ENCODE measurements at places on chromosomes 16 and 17.

GRCh38 chr17:27494192-27495091, 38.2 kb downstream of the KSR1 start:
- DNase-seq, result no peak

- DNase-seq, result no peak
Measured at GRCh38 chr17:19363460-19364035, 1.0 kb upstream of the B9D1 start.

- DNase-seq, result no peak
Measured at GRCh38 chr17:45171338-45172231, 9.9 kb downstream of the HEXIM2 start.

DNA sequence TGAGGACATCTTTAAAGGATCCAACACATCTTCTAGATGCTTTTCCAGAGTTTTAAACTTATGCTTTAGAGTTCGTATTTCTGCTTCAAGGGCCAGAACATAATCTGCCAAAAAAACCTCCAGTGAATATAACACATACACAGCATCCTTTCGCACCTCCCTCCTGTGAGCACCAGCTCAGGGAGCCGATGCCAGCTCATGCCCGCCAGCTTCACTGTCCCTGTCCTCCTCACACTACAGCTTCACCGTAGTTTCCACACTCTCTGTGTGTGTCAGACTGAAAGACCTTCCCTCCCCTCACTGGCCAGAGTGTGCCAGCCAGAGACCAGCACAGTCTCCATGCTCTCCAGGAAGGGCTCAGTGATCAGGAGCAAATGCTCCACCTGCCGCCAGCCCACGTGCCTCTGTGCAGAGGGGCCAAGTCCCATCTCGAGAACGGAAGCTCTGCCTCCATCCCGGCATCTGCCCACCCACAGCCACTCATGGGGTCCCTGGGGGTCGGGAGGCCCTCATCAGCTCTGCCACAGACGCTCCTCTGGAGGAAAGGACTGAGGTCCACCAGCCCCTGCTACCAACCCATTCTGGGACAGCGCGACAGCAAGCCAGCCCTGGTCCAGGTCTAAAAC, 40.8 kb downstream of the CCDC57 start:
- no peak for DNase-seq

- no peak for DNase-seq
Measured at GRCh38 chr17:64412944-64413381, 22.3 kb upstream of the PECAM1 start.

DNA sequence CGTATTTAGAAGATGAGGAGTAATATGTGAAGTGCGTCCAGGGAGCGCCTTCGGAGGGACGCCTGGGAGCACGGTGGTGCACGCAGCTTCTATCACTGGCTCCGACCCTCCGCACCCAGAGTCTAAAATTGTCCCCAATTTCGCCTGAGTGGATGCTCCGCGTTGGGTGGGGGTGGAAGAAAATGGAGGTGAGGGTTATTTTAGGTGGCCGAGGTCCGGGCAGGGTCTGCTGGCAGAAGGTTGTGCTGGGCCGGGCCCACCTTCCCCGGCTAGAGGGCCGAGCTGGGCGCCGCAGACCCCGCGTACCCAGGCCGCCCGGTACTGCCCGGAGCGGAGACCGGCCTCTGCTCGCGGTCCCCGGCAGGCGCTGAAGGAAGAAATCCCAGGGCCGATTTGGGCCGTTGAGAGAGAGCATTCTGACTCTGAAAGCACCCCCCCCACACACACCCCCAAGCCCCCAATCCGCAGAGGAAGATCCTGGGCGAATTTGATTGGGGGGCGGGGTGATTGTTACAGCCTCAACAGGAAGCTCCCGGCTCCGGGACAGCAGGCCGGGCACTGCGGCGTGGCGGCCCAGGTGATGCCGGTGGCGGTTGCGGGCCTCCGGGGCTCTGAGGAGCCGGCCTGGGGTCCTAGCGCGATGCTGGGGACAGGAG, 3.0 kb downstream of the BAHCC1 start:
- DNase-seq, result no peak

GRCh38 chr16:28063591-28064061, at the start of gene GSG1L:
Gene GSG1L (minus strand): TSS chr16:28063714. CDS start chr16:28063424, 290 bp downstream.
- peak; percentile 47 for DNase-seq

DNA sequence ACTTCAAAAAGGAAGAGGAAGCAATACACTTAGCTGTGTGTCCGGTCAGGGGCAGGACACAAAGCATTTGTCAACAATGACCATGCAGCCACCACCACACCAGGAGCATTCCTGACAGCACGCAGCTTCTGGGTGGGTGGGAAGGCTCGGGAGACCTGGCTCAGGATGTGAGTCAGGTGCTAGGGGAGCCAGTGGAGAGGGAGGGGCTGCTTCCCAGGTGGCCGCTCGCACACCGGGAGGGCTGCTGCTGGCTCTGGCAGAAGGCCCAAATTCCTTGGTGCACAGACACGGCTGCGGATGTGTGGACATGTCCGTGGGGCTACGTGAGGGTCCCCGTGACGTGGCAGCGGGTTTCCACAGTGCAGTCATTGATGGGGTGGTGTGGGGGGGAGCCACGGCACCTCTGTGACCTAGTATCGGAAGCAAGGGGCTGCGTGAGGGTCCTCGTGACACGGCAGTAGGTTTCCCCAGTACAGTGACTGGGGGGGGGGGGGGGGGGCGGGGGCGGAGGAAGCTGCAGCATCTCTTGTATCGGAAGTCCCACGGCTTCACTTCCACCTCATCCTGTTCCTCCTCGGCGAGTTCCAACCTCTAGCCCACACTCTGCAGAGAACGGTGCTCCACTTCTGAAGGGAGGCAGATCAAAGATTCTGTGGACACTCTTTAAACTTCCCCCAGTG, 112.8 kb downstream of the ZNF778 start:
- DNase-seq, result no peak

- no peak for DNase-seq
Measured at GRCh38 chr17:21037117-21037803, 5.6 kb downstream of the USP22 start.

DNA sequence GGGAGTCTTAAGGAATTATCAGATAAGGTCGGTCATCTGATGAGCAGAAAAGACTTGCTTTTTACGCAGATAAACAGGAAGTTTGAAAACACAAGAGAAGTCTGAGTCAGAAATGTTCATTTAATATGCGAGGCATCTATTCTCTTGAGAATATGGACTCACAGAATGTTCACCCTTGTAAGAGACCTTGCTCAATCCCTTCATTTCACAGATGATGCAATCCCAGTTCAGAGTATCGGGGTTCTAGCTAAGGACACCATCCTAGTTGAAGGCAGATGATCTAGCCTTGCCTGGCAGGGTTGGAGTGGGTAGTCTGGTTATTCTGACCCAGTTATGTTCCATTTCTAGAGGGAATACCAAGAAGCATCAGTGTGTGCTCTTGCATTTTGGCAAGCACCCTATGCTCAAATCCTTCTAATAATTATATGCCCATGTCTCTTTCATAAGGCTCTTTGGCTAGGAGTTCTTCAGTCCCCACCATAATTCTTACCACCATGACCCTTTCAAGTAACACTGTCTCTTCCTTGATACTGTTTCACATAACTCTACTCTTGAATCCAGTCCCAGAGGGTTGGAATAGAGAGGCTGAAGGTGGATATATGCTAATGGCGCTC, 42.5 kb downstream of the YPEL2 start:
- DNase-seq, result no peak

DNA sequence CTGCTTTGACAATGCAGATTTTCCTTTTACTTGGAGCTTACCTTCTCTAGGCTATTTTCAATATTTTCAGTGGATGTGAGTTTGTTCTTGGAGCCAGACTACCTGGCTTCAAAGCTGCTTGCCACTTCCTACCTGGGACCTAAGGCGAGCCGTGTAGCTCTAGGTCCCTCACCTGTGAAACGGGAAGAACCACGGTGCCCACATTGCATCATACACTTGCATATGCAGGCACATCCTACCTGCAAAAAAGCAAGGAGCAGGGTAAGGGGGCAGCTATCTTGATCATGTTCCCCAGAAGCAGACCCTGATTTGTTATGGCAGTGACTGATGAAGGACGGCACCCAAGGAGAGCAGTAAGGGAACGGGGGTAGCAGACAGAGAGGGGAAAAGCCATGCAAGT, 27.0 kb upstream of the MPRIP start:
- no peak for DNase-seq

- DNase-seq, result no peak
Measured at GRCh38 chr16:68651136-68651535, 6.0 kb downstream of the CDH3 start.

DNA sequence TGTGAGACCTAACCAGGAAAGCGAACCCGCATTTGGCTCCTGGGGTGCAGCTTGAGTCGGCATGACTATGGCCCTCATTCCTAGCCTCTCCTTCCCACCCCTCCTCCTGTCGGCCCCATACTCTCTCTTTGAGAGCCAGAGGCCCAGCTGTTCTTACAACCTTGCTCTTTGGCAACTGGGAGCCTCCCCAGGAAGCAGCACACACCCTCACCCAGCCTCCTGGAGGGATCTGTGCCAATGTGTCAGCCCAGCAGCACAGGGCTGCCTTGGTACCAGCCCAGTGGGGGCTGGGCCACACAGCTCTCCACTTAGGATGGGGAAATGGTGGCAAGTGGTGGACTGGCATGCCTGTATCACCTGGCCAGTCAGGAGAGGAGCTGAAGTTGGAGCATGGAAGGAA, 70.3 kb upstream of the LGALS9 start:
- DNase-seq, result no peak

DNA sequence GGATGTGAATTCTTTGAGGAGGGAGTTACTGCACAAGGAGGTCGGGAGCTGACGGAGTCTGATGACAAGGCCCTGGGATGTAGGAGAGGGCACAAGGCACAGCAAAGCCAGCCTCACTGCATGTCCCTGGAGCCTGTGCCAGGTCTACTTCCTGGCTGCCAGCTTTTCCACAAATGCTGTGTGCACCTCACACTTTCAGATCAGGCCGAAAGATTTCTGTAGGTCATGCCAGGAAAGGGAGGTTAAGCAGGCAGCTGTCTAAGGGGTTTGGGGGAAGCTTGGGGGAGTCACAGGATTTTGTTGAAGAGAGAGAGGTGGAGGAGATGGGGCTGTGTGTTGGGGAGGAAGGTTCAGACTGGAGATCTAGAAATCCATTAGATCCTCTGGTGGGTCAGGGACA, 792.5 kb downstream of the KCNJ18 start:
- DNase-seq, result no peak

DNA sequence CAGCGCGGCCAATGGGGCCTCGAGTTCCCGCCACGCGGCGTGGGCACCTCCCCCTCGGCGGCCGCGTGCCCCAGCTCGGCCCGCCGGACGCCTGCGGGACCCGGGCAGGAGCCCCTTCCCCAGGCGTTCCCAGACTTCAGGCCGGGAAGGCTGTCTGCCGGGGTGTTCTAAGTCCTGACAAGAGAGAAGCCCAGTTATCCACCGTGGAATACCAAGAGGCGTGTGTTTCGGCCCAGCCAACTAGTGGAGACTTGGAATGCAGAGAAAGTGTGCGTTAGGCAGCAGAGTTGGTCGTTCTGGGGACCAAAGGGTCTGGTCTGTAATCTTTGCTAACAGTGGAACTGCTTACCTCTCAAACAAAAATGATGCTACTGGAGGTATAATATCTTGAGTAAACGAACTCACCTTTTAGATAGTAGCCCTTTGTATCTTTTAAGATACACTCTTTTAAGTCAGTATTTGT, 251 bp upstream of the HSF5 start:
- DNase-seq, result no peak

GRCh38 chr16:84503751-84504395, 586 bp downstream of the MEAK7 start:
- DNase-seq, result no peak

DNA sequence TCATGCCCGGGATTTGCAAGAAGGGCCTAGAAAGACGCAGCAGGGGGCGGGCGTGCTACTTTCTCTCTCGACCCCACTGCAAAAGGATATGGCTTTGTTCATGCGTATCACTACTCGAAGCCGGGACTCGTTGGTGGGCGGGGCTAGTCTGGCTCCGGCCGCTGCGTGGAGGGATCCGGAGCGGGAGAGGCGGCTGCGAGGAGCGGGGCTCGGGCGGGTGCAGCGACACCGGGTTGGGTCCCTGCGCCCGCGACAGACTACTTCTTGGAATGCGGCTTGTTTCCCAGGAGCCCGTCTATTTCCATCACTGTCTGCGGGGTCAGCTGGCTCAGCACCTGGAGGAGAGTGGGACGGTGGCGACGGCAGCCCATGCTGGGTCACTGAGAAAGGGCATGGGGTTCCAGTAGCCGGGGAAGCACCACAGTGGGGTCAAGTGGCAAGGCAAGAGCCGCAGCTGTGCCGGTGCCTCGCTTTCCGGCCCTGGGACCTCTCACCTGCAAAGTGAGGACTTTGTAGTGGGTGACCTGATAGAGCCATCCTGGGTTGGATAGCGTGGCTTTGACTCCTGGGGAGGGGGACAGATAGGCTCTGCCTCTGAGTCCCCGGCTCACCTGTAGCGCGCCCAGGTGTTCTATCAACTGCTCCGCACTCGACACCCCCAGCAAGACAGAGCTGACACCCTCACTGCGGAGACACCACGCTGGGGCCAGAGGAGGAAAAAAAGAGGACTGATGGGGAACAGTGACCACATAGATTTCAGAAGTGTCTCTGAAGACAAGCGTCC, 6.6 kb downstream of the KCNAB3 start:
- peak; percentile 81 for DNase-seq
